M059J (cell line): ENCODE measurements at places on chromosomes 3 and 15. TPM values are rescaled to one million over a fixed set of nuclear protein-coding genes. Genes with fewer than 3 reads are reported as not detected.

DNA sequence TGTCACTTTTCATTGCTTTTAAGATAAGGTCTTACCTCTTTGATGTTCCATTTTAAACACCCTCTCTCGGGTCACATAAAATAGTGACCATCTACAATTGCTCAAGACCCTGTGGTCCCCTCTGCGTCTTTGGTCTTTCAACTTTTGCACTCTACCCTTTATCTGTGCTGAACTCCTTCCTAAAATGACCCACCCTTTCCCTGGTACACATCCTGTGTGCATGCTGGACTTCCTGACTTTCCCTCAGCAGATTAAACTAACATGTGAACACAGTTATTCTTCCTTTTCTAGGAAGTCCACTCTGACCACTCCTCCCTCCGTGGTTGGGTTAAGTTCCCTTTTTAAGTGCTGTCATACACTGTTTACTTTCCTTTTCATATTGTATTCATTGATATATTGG, 414.2 kb downstream of the GABRB3 start:
- no peak for DNase-seq

- DNase-seq: no peak
Observed at GRCh38 chr3:56339671-56340070, 128.6 kb downstream of the ERC2 start.

GRCh38 chr3:152321955-152322377, 53.2 kb downstream of the MBNL1 start:
- DNase-seq: no peak

- DNase-seq: no peak
Observed at GRCh38 chr3:122355612-122356011, 27.4 kb downstream of the MIX23 start.

GRCh38 chr15:91499774-91500383, 353.6 kb upstream of the SLCO3A1 start:
- no peak for DNase-seq

DNA sequence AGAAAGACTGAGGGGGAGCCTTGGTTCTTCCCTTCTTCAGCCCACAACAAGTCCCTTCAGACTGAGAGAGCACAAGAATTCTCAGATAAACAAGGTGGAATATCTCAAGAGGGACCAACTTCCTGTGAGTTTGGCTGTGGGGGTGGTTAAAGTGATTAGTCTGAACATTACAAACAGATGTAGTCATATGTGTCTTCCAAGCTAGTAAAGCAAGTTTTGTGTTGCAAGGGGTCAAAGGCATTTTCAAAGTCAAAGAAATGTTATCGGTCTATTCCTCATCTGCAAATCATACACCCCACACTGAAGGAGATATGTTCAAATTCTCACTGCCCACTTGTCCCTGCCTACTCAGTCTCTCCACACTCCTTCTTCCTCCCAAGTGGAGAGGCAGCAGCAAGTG, 242.5 kb downstream of the FAM43A start:
- peak; percentile 63 for DNase-seq

- DNase-seq: no peak
Observed at GRCh38 chr3:16363636-16364035, 98.6 kb downstream of the OXNAD1 start.

- no peak for DNase-seq
Observed at GRCh38 chr3:28151608-28152228, 89.7 kb upstream of the CMC1 start.

DNA sequence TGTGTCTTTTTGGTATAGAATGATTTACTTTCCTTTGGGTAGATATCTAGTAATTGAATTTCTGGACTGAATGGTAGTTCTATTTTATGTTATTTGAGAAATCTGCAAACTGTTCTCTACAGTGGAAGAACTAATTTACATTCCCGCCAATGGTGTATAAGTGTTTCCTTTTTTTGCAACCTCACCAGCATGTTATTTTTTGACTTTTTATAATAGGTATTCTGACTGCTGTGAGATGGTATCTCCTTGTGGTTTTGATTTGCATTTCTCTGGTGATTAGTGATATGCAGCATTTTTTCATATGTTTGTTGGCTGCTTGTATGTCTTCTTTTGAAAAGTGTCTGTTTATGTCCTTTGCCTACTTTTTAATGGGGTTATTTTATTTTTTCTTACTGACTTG, 607.2 kb downstream of the OTOL1 start:
- peak; percentile 18 for DNase-seq

DNA sequence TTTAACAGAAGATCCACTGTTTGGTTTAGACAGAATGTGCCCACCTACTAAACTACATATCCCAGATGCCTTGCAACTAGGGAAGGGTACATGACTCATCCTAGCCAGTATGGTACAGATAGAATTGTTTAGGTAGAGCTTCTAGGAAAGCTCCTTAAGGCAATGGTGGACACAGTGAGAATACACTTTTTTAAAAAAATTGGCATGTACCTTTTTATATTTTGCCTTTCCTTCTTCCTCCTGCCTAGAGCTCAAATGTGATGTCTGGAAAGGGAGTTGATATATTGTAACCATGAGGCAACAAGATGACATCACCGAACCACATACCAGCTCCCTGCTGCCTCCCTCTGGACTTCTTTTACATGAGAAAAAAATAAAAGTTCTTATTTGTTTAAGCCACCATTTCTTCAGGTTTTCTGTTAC, 14.4 kb upstream of the C3orf80 start:
- peak; percentile 58 for DNase-seq

DNA sequence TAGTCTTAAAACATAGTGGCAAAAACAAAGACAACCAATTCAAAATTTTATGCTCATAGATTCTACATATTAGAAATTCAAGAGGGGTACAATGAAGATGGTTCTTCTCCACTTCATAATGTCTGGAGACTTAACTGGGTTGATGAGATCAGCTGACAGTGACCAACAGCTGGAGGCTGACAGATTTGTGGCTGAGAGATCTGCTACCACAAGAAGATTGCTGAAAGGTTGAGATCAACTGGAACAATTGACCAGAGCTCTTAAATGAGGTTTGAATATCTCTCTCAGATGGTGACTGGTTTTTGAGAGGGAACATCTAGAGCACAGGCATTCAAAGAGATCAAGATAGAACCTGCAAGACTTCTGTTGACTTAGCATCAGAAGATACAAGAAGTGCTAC, 254.1 kb upstream of the ARPP21 start:
- DNase-seq: no peak

GRCh38 chr3:34742151-34742550, 897.2 kb upstream of the ARPP21 start:
- no peak for DNase-seq

- DNase-seq: peak; percentile 30
Observed at GRCh38 chr3:140203510-140203909, 268.5 kb downstream of the CLSTN2 start.

DNA sequence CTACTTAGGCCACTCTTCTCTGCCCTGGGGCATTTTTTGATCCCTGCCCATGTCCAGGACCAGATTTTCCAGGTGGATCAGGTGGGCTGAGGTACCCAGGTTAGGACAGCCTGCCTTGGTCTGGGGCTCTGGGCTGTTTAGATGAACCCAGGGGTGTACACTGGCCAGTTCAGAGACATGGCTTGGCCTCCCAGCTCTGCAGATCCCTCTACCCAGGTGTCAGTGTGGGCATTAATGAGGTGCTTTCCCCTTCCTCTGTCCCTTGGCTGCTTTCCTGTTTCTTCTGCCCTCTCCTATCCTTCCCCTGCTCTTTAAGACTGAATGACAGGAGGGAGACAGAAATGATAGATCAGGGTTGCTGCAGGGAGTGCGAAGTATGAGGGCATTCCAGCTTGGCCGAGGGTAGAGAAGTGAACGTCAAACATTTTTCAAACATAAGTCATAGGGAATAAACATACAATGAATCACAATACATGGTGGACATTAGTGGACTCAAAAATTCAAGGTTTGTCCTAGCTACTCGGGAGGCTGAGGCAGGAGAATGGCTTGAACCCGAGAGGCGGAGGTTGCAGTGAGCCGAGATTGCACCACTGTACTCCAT, 30.5 kb downstream of the RTP1 start:
- DNase-seq: peak; percentile 89

- no peak for DNase-seq
Observed at GRCh38 chr3:134699141-134699711, 48.4 kb upstream of the KY start.

- no peak for DNase-seq
Observed at GRCh38 chr15:55829826-55830225, 86.9 kb upstream of the PRTG start.

- DNase-seq: peak; percentile 61
Observed at GRCh38 chr15:83207660-83208366, at the start of gene HDGFL3. Gene HDGFL3, minus strand, starts transcription at chr15:83207823. Its CDS starts 409 bp downstream, at chr15:83207414.

DNA sequence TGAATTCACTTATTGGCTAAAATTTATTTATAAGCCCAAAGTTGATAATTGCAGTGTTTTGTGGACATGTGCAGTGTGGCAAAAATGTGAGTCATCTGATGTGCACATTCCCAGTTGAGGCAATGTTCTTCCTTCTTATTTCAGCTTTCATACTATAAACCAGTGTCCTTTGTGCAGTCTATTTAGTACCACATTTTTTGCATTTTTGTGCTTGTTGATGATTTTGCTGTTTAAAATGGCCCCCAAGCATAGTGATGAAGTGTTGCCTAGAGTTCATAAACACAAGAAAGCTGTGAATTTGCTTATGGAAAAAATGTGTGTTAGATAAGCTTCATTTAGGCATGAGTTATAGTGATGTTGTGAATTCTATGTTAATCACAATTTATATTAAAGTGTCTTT, 19.4 kb upstream of the IL20RB start:
- DNase-seq: peak; percentile 70

GRCh38 chr3:143973259-143974021, 1.8 kb downstream of the DIPK2A start:
- DNase-seq: peak; percentile 90

DNA sequence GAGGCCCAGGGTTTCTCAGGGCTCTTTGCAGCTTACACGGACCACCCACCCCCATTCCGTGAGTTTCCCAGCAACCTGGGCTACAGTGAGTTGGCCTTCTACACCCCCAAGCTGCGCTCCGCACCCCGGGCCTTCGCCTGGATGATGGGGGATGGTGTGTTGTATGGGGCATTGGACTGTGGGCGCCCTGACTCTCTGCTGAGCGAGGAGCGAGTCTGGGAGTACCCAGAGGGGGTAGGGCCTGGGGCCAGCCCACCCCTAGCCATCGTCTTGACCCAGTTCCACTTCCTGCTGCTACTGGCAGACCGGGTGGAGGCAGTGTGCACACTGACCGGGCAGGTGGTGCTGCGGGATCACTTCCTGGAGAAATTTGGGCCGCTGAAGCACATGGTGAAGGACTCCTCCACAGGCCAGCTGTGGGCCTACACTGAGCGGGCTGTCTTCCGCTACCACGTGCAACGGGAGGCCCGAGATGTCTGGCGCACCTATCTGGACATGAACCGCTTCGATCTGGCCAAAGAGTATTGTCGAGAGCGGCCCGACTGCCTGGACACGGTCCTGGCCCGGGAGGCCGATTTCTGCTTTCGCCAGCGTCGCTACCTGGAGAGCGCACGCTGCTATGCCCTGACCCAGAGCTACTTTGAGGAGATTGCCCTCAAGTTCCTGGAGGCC, 5.4 kb downstream of the VPS18 start:
- no peak for DNase-seq

DNA sequence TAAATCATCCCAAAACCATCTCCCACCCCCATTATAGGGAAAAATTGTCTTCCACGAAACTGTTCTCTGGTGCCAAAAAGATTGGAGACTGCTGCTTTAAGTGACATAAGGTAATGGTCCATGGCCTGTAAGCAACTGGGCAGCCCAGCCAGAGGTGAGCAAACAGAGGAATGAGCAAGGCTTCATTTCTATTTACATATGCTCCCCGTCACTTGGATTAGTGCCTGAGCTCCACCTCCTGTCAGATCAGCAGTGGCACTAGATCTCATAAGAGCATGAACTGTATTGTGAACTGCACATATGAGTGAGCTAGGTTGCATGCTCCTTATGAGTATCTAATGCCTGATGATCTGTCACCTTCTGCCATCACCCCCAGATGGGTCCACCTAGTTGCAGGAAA, 1159.8 kb upstream of the ALCAM start:
- peak; percentile 14 for DNase-seq

GRCh38 chr15:76057332-76058000, 2.3 kb upstream of the TMEM266 start:
- peak; percentile 29 for DNase-seq

DNA sequence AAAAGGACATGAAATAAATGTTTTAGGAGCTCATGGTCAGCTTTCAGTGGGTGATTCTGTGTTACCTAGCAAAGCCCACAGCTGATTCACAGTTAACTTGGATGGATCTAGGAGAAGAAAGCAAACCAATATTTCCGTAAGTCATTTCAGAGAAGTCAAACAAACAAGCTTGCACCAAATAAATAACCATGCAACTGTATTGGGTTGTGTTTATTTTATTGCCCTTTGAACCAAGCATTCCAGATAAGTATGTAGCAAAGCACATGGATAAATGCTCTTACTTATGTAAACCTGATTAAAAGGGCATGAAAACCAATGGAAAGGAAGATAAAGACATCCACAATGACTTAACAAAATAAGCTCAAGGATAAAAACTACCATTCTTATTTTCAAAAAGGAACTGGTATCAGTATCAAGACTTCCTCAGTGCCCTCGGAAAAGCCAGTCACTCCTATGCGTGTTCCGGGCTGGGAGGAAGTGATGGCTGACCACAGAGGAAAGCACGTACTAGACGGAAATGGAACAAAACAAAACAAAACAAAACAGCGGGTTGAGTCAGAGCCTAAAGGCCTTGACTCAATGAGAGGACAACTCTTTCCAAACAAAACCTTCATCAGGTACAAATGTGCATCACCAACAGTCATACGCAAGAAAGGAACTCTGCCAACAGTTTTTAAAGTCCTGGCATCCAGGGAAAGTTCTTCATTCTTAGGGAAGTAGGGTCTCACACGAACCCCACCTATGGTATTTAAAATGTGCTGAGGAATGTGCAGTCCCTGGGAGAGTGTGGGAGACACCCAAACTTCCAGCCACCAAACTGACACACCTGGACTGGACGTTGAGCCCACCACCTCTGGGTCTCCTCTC, 103.3 kb downstream of the SNRK start:
- peak; percentile 90 for DNase-seq

GRCh38 chr3:124119056-124119716, 127.3 kb upstream of the ROPN1 start:
- DNase-seq: peak; percentile 85

- DNase-seq: peak; percentile 85
Observed at GRCh38 chr15:68620721-68621527, 42.1 kb downstream of the CORO2B start.

The SEMA6D gene
- total RNA-seq: 1.3 and 2.0 TPM in 2 replicates

The ARL14 gene
- total RNA-seq: 0.44 and 3.0 TPM in 2 replicates

The GP5 gene
- 0.12 TPM in 1 of 2 replicates, not detected in the other for total RNA-seq

The GLT8D1 gene
- 55.3 and 79.9 TPM in 2 replicates for total RNA-seq

The UROC1 gene
- 0.02 TPM in 1 of 2 replicates, not detected in the other for total RNA-seq

The ZBBX gene
- not detected in 2 replicates for total RNA-seq

The TMEM207 gene
- total RNA-seq: not detected in 2 replicates

The RLBP1 gene
- not detected in 2 replicates for total RNA-seq

The USP50 gene
- not detected in 2 replicates for total RNA-seq

The ASB14 gene
- not detected in 2 replicates for total RNA-seq

The BTLA gene
- not detected in 2 replicates for total RNA-seq

The EPHA3 gene
- total RNA-seq: 0.20 TPM in 1 of 2 replicates, not detected in the other
